ENCODE measurements at places on chromosomes 1 and 21.

DNA sequence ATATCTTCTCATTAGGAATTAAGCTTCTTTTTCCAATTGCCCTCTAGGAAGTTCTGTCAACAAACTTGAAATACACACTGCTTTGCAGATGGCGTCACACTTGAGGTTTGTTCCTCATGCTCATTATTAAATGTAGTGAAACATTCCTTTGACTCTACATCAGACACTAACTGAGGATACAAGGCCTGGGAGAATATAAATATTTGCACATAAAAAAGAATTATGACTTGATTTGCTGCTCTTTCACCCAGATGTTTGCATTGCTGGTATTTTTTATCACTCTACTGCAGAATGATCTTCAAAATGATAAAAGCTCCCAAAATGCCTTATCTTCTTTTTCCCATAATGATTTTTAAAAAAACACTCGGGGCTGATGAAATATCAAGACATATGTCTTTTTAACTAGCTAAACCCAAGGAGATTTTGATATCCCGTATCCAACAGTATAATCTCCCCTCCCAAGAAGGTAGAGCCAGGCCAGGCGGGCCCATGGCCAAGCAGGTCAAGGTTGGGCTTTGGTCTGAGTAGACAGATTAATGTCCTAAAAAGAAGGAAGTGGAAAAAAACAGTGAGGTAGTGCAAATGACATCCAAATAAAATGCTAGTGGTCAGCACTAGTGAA, 264.6 kb downstream of the HHIPL2 start:
- no peak for DNase-seq

DNA sequence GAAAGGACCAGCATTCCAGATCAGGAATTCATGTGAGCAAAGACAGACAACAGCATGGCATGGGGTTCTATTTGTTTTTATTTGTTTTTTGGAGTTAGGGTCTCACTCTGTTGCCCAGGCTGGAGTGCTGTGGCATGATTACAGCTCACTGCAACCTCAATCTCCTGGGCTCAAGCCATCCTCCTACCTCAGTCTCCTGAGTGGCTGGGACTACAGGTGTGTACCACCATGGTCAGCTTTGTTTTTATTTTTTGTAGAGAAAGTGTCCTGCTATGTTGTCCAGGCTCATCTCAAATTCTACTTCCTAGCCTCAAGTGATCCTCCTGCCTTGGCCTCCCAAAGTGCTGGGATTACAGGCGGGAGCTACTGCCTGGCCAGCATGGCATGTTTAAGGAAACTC, 9.7 kb upstream of the CAMK2N1 start:
- DNase-seq: no peak

DNA sequence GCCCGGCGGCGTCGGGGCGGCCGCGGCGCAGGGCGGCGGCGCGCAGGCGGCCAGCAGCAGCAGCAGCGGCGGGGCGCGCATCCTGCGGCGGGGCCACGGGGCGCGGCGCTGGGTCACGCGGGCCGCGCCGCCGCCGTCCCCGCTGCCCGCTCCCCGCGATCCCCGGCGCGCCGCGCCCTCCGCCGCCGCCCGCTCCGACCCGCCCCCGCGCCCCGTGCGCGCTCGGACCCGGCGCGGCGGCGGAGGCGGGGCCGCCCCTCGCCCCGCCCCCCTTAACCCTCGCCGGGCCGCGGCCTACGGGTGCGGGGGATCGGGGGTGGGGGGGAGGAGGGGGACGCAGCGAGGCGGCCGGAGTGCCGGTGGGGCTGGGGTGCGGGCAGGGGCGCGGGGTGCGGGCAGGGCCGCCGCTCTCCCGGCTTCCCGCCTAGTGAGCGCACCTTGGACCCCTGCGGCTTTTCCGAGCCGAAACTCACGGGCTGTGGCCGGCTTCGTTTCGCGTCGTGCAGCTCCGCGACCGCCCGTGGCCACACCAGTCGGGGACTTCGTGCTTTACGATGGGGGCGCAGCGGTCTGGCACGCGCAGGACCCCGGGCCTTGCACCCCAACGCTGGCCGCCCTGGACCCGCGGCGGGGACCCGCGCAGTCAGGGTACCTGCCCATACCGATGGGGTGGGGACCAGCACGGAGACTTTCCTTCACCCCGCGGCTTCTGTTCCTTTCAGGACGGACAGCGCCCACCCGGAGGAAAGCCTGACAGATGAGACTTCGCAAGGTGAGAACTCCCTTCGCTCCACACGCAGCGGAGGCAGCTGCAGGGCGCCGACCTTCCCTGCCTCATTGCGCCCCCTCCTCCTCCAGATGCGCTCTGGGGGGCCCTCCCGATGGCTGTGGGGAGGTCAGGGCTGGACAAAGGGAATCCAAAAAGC, at the start of gene FNDC10:
Gene FNDC10 (minus strand): TSS at position 201 of the 926 bp plus-strand sequence. CDS start 120 bp downstream, at position 81.
- DNase-seq: no peak

GRCh38 chr1:25461849-25462248, 31.2 kb downstream of the MACO1 start:
- no peak for DNase-seq

DNA sequence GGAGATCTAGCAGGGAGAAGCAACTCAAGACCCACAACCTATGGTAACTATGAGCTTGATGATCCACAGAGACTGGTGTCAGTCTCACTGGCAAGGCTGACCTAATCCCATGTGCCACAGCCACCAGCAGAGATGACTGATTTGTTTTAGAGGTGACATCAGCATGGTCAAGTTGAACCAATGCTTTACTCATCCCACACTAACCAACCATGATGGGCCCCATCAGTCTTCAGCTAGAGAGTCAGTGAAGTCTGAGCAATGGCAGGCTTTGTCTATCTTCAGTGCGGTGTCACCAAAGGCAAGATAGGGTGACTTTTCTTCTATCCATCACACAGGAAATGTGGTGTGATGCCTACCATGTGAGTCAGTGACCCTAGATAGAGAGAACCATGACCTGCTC, 1470.7 kb downstream of the NCAM2 start:
- DNase-seq: no peak

GRCh38 chr1:26827663-26828062, 1.2 kb downstream of the ZDHHC18 start:
- no peak for DNase-seq

DNA sequence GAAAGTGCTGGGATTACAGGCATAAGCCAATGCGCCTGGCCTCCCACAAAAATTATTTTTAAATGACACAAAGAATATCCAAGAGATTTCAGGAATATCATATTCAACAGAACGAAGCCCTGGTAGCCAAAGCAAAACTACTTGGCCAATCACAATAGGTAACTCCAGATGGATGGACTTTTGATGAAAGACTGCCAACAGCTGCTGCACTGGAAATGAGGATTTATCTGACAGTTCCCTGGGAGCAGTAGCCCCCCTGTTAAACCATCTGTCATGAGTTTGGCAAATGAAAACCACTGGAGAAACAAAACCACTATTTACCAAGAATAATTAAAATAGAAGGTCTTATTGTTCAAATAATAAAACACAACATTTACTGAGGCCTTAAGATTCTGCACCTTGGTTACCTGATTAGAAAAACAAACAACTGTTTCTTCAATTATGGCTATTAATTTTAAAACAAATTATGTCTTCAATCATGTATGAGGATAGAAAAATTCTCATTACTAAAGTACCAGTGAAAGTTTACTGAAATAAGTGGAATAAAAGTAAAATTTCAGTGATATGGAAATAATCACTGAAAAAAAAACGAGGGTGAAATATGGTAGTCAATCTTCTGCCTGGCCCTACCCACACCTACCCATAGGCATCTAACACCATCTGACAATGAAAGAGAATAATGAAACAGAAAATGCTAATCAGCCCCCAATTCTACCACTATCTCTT, 34.3 kb upstream of the PSMG1 start:
- no peak for DNase-seq
